ENCODE measurements at places on chromosomes 5 and 9. TPM values are rescaled to one million over a fixed set of nuclear protein-coding genes. Genes with fewer than 3 reads are reported as not detected.

The RETREG1 gene
- 2.8 TPM for total RNA-seq

The CDH6 gene
- total RNA-seq: 0.12 TPM

The SLC34A1 gene
- not detected for total RNA-seq

The SLC34A3 gene
- total RNA-seq: not detected

The SOHLH1 gene
- not detected for total RNA-seq

The PCDHB4 gene
- 0.12 TPM for total RNA-seq

The CNTNAP3 gene
- total RNA-seq: 0.39 TPM

The SHISAL2B gene
- not detected for total RNA-seq

The SEMA4D gene
- total RNA-seq: 0.12 TPM

The PTGR1 gene
- 86.5 TPM for total RNA-seq

The SIT1 gene
- not detected for total RNA-seq

GRCh38 chr5:24642022-24642421, 2.8 kb downstream of the CDH10 start:
- DNase-seq: peak; percentile 2

DNA sequence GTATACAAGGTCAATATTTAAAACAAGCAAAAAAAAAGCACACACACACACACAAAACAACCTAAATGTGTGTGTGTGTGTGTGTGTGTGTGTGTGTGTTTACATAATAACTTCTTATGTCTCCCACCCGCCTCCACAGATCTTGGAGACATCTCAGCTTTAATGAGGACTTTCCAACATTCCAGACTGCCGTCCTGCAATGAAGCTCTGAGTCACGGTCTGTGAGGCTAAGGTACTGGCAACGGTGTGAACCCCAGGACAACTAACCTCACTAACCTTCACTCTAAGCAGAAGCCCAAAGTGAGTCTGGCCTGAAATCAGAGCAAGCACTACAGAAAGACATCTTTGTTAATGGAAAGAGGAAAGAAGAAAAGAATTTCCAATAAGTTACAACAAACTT, 22.3 kb downstream of the ZNF474 start:
- DNase-seq: peak; percentile 38

- DNase-seq: no peak
Measured at GRCh38 chr9:27673641-27674040, 100.4 kb upstream of the C9orf72 start.

- DNase-seq: no peak
Measured at GRCh38 chr5:51227963-51228470, 155.2 kb upstream of the ISL1 start.

DNA sequence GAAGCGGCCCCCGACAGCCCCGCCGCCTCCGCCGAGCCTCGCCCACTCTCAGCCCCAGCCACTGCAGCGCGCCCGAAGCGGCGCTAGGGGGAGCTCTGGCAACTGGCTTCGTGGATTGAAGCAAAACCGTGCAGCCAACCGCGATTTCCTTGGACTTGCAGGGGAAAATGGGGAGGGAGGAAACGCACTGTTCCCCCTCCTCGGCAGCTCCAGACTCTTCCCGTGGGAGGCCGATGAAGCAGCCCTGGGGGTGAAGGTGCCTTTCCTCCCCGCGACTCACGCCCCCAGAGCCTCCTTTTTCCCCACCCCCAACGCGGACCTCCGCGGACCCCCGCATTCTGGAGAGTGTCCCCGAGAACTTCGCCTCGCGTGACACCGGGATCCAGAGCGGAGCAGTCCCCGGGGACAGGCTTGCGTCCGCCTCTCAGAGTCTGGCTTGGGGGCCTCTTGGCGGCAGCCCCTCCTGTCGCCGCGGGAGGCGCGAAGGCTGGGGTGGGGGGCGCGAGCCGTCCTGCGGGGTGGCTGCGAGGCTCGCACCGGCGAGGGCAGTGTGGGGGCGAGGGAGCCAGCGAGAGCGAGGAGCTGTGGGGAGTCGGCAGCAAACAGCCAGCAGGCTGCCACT, 3.8 kb downstream of the IER5L start:
- DNase-seq: peak; percentile 84

DNA sequence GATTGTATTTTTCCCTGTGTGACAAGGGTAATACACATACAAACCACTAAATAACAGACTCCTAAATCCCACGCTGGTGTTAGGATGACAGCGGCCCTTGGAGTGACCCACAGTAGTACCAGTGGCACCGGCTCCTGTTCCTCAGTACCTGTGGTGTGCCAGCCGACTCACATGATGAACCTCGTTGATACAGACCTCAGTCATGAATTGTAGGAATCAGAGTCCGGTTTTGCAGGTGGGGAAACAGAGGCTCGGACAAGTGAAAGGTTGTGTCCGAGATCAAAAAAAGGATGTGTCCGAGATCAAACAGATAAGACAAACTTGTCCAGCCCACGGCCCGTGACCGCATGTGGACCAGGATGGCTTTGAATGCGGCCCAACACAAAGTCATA, 78.0 kb downstream of the AMBP start:
- DNase-seq: no peak

DNA sequence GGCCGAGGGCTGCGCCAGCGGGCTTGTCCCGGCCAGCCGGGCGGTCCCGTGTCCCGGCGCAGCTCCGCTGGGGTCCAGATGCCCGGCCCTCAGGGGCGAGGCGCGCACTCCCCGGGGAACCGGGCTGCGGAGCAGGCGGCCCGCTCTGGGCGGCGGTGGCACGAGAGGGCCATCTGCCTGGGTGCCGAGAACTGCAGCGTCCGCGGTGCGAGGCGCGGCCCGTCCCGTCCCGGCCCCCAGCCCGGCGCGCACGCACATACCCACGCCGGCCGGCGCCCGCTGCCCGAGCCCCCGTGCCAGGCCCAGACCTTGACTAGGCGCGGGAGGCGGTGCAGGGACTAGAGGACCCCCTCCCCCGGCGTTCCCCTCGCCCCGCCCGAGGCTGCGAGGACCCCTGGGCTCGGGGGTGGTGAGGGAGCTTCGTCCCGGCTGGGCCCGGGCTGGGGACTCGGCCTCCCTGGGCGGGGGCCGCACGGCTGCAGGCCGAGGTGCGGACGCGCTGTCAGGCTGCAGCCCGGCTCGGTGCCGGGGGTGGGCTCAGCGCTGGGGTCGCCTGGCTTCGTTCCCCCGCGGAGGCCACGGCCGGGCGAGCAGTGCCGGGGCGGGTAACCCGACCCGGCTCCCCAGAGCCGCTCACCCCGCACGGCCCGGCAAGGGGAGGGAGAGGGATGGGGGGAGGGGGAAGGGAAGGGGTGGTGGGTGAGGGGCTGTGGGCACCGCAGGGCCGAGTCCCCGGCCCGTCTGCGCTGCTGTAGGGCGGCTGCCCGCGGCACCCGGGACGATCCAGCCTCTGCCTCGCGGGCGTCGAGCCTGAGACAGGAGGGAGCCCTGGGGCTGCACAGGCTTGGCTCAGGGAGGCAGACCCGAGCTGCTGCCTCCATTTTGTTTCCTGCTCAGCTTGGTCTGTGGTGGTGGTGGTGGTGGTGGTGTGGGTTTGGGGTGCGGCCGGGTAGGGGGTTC, 1.2 kb upstream of the NSD1 start:
- no peak for DNase-seq

GRCh38 chr5:151414536-151414935, 32.9 kb upstream of the SLC36A1 start:
- no peak for DNase-seq

- peak; percentile 5 for DNase-seq
Measured at GRCh38 chr5:10975945-10976344, 214.9 kb upstream of the DAP start.

DNA sequence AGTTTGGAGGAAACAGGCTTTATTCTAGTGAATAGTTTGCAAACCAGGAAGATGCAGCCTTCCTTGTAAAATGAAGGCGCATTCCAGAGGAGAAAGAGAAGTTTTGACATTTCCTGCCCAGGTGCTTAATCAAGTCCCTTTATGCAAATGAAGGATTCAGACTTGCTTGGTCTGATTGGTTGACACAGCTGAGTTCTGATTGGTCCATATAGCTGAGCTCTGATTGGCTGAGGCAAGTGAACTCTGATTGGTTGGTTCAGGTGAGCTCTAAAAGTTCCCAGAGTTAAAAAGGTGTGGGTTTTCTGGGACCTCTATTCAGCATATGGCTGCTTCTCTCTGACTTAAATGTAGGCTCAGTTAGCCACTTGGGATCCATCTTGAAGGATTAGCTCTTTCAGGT, 151.0 kb downstream of the CACNA1B start:
- no peak for DNase-seq

DNA sequence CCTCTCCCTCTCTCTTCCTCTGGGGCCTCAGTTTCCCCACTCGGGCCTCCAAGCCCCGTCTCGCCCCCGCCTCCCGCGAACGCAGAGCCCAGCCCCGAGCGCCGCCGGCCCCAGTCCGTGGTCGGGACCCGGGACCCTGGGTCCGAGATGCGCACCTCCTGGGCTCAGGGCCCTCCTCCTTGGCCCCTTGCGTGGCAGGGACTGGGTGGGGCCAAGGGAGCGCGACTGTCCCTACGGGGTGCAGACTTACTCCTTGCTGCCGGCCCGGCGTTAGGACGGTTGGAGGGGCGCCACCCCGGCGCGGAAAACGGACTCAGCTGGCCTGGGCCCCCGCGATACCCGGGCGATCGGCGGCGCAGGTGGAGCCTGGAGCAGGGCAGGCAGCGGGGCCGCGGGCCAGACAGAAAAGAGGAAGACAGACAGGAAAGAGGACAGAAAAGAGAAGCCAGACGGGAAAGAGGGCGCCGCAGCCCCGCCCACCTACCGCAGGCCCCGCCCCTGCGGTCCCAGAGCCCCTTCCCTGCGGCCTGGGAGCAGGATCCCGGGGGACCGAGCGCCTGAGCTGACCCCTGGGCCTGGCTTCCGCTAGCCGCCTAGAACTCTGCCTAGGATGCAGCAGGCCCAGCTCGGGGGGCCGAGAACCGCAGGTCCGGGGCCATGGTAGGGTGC, at the start of gene GBGT1:
GBGT1 (minus strand) TSS at position 411 of the 669 bp plus-strand sequence. CDS start 1,502 bp downstream, outside the sequence.
- peak; percentile 14 for DNase-seq

- no peak for DNase-seq
Measured at GRCh38 chr5:140986117-140986521, 19.8 kb downstream of the PCDHAC2 start.

DNA sequence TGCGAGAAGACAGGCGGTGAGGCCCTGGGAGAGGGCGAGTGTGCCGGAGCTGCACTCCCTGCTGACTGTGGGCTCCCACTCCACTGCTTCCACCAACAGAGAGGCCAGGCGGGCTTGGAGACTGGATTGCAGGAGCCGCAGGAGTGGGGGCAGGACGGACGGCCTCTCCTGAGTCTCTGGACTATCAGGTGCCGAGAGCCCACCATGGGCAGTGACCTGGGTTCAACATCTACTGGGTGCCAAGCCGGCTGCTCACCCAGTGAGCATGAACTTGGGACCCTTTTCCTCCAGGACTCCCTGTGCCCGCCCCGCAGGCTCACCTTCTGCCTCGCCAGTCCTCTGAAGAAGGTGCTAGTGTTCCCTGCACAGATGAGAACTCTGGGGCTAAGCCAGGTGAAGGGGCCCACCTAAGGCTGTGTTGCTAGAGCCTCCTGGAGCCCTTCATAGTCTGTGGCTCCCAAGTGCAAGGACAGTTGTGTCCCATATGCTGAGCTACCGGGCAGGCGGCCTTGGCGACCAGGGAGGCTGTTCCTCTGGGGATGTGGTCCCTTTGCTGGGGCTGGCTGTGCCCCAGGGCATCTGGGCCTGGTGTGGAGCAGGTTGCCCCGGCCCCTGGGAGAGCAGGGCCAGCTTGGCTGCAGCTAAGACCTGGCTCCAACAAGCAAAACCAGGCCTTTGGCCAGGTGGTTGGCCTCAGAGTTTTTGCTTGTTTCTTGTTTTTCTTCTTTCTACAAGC, 77.7 kb upstream of the PHYKPL start:
- DNase-seq: no peak

- DNase-seq: peak; percentile 29
Measured at GRCh38 chr9:16928179-16928945, 57.9 kb upstream of the BNC2 start.

DNA sequence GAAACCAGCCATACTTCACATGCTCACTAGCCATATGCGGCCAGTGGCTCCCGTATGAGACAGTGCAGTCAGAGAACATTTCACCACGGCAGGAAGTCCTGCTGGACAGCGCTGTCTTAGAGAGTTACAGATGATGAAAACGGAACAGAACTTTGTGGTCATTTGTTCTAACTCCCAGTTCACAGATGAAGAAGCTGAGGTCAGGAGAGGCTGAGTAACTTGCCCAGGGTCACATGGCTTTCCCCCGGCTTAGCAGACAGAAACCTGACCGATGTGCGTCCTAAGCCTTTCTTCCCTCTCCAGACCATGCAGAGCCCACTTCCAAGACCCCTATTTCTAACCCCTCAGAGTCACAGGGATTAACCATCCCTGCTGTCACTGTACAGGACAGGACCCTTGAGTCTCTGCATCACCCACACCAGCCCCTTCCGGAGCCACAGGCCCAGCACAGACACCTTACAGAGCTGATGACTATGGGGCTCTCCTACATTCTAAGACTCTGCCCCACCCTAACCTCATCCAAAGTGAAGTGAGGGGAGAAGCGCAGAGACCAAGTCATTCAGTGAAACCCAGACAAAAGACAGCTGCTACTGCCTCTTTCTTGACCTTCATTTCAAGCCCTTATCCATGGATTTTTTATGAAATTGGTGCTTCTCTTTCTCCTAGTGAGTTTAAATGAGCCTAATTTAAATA, 86.9 kb downstream of the PTPN3 start:
- no peak for DNase-seq

DNA sequence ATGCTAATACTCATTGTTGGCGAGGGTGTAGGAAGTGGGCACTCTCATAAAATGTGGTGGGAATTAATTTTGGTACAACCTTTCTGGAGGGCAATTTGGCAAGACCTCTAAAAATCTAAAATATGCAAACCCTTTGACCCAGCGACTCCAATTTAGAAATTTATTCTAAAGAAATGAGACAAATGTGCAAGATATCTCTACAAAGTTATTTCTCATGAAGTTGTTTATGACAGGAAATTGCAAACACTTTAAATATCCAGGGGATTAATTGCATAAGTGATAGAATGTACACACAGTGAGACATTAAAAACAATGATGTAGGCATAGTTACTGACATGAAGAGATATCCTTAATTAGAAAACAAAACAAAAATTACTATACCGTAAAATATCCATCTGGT, 246.3 kb upstream of the MAP3K1 start:
- DNase-seq: peak; percentile 31

GRCh38 chr5:16897284-16897704, 38.8 kb downstream of the MYO10 start:
- no peak for DNase-seq

DNA sequence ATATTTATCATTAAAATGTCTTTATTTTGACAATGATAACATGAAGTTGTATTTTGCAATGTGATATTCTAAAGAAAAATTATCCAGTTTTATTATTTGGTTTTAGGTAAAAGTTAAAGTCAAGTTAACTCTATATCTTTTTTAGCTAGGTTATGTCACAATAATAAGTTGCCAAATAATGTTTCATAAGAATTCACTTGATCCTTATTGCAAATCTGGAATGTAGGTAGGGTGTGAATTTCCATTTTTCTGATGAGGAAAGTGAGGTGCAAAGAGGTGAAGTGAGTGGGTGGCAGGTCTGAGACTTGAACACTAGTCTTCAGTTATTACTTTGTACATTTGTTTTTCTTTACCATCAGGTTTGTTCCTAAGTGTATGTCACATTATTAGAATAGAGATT, 21.5 kb downstream of the SPINK5 start:
- DNase-seq: no peak

All from RPMI7951 (cell line).